Fibroblast of skin of right biceps (primary cell): ENCODE measurements at places on chromosomes 5 and 9.

GRCh38 chr9:107782381-107782780 is 292.8 kb upstream of the KLF4 start:
- DNase-seq: peak; percentile 70

DNA sequence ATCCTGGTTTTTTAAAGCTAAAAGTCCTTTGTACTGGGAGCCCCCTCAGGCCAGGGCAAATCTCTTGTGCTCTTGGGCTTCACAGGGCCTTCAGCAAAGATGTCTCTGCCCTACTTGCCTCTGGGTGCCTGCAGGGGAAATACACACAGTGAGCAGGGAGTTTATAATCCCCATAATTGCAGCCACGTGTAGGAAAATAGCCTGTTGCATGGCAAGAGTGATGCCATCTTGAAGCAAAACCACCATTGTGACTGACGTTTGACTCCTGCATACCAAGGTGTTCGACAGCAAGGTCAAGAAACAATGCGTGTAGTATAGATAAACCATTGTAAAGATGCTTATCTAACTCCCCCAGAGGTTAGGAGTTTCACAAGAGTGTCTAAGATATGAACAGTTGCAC is 11.4 kb upstream of the IL3 start:
- no peak for DNase-seq

GRCh38 chr5:6775571-6775970 is 62.3 kb downstream of the TENT4A start:
- no peak for DNase-seq

DNA sequence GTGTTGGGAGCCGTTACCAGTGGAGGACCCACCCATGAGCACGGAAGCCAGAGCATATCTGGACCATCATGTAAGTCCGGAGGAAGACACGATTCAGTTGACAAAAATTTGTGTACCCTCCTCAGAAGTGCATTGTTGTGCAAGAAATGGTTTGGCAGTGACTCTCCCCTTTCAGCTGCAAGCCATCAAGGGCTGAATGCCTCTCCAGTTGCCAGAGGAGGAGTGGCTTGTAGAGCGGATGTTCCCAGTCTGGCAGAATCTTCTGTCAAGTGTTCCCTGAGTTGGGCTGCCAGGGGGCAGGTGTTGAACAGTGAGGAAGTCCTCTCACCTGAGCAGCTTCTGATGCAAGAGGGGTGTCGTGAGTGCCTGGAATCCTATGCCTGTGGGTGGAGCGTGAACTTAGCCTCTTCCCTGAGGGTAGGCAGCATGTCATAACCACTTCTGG is 27.6 kb upstream of the CDKN2AIPNL start:
- DNase-seq: peak; percentile 93

GRCh38 chr9:115643948-115644727 is 509.5 kb upstream of the PAPPA start:
- no peak for DNase-seq

DNA sequence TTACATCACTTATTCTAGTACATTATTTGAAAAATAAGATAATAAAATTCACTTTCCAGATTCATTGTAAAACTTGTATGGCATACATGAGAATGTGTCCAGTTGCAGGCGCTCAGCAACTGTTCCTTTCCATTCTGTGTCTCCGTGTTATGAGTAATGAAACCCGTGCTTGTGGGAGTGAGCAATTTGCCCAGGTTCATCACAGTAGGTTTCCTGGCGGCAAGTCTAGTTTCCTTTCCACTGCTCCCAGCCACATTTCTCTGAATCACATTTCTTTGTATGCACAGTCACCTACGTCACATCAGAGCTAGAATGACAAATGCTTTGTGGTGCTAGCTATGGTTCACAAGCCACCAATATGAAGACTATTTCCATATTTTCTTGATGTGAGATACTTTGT is 39.9 kb downstream of the MOCS2 start:
- peak; percentile 88 for DNase-seq

- DNase-seq: no peak
These were observed 105.2 kb downstream of the SGCD start for GRCh38 chr5:156431956-156432829.

GRCh38 chr5:86557920-86558319 is 59.8 kb upstream of the COX7C start:
- DNase-seq: no peak

DNA sequence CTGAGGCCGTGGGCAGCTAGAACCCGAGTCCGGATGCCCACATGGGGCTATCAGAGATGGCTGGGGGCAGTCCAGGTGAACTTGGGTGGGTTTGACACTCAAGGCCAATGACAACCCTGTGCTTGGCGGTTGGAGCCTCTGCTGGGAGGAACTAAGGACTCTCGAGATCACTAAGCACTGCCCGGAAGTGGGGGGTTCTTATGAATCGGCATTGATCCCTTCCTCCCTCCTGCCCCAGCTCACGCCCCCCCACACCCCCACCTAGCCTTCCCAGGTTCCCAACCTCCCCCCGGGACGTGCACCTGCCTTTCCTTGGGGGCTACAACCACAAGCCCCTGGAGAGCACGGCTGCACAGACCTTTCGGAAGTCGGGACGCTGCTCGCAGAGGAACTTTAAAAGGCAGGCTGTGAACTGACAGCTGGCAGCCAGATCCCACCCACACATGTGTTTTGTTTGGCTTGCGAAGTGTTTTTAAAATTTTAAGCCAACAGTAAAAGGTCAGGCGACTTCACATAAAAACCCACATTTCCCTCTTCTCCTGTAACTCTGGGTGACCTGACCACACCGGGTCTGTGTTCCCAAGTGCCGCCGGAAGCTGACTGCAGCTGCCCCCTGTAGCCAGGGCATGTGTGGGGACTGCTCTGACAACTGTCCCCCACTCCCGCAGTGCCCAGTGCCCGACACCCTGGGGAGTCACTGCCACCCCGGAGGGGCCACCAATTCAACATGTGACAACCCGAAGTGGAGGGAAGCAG is 5.1 kb upstream of the RALGDS start:
- peak; percentile 29 for DNase-seq

DNA sequence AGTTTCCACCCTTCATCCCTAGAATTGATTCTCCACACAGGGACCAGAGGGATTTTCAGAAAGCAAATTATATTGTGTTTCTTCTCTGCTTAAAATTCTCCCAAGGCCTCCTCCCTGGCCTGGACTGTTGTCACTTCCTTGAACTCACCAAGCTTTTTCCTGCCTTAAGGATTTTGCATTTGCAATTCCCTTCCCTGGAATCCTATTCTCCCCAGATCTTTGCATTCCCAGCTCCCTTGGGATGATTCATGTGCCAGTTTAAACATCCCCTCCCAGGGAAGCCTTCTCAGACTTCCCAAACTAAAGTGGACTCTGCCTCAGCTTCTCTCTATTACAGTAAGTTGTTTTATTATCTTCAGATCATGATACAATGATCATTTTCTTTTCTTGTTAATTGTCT is 35.2 kb upstream of the PDE8B start:
- DNase-seq: peak; percentile 40

DNA sequence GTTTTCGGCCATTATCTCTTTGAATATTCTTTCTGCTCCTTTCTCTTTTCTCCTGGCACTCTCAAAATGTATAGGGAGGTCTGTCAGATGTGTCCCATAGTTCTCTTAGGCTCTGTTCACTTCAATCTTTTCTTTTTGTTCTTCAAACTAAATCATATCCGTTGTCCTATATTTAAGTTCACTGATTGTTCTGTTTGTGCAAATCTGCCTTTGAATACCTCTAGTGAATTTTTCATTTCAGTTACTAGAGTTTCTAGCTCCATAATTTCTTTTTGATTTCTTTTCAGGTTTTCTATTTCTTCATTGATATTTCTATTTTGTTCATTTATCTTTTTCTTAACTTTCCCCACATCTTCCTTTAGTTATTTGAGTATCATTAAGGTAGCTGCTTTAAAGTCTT is 65.4 kb downstream of the CERT1 start:
- no peak for DNase-seq

GRCh38 chr9:130905125-130905901 is 8.7 kb upstream of the QRFP start:
- DNase-seq: no peak

DNA sequence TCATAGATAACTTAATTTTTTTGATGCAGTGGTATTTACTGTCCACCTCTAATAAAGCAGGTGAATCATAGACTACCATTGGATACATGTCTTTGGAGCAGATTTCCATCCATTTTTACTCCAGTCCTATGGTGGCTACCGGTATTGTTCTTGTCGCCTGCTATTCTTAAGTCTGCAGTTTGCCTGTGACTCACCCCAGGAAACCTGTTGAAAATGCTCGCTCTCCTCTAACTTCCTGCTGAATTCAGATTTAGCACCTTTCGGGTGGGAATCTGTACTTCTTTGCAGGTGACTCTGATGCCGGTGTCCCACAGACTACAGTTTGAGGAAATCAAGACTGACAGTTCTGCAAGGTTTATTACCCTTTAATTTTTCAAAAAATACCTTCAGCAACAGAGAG is 58.8 kb upstream of the DHFR start:
- no peak for DNase-seq

- DNase-seq: no peak
These were observed 1858.4 kb downstream of the EFNA5 start for GRCh38 chr5:105812304-105812703.

- peak; percentile 22 for DNase-seq
These were observed 131.6 kb upstream of the NIPBL start for GRCh38 chr5:36744773-36745589.

DNA sequence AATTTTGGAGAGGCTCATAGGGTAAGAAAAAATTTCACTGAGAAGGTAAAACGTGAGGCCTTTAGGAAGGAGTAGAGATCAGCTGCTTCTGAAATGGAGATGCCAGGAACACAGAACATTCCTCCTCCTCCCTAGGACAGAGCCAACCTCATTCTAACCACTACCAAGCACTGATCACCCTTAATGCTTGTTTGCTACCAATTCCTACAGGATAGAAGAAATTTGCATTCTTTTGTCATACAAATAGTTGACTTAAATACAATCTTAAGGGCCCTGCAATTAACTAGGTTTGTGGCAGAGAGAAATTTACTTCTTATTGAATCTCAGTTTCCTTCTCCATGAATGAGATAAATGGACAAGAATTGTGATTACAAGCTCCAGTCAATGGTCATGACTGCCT is 780.2 kb upstream of the WWC1 start:
- no peak for DNase-seq

GRCh38 chr9:104795857-104796256 is 31.9 kb downstream of the NIPSNAP3B start:
- DNase-seq: no peak

GRCh38 chr9:73357607-73358006 is 205.9 kb downstream of the ANXA1 start:
- no peak for DNase-seq

GRCh38 chr9:26292943-26293342 is 599.7 kb downstream of the CAAP1 start:
- DNase-seq: peak; percentile 86

GRCh38 chr9:124198948-124199347 is 58.8 kb upstream of the NEK6 start:
- DNase-seq: no peak

DNA sequence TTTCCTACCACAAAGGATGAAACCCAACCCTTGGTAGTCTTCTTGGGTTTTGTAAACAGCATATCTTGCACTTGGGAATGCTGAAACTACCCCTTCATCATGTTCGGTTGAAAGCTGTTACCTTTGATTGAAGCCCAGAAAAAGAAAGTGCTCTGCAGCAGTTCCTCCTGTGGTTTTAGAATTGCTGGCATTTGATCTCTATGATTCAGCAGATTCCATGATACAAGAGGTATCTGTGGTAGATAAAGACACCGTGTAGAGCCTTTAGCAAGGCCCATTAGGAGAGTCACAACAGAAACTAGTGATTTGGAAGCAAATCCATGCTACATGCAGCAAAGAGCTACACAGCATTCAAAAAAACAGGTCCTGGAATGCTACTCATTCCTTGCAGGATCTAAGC is 557.0 kb downstream of the TLE1 start:
- DNase-seq: peak; percentile 57

GRCh38 chr5:69013481-69013880 is 80.3 kb upstream of the SLC30A5 start:
- no peak for DNase-seq

GRCh38 chr5:53073348-53073747 is 36.2 kb downstream of the MOCS2 start:
- no peak for DNase-seq

GRCh38 chr5:62343428-62343827 is 37.4 kb downstream of the KIF2A start:
- peak; percentile 9 for DNase-seq

GRCh38 chr5:81971111-81971711 is 612 bp upstream of the ATG10 start:
- DNase-seq: peak; percentile 11

- no peak for DNase-seq
These were observed 61.2 kb downstream of the TMEM232 start for GRCh38 chr5:110665184-110665726.

DNA sequence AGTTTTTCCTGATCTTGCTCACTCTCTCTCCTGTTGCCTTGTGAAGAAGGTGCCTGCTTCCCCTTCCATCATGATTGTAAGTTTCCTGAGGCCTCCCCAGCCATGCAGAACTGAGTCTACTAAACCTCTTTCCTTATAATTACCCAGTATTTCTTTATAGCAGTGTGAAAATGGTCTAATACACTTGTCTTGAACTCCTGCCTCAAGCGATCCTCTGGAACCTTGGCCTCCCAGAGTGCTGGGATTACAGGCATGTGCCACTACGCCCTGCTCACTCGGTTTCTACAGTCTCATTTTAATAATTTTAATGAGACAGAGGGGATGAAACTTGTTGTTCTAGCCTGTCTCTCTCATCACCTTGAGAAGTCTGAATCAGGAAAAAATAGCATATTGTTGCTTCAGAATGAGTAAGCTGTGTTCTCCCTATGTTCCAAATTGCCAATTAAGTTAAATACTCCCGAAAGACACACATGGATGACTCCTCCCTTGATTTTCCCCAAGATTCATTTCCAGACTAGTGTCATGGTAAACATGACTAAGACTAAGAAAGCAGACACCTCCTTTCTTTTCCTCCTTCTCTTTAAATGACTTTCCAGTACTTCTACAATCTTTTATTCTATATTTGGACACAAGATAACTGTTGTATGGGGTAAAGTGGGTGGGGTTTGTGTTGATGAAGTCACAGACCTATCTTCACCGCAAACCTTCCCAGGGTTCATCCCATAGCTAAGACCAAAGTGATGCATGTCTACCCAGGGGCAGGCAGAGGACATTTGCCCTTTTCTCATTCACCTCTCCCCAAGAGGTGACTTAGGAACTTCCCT is 7.8 kb upstream of the DNAJC18 start:
- peak; percentile 83 for DNase-seq

- DNase-seq: no peak
These were observed 8.9 kb downstream of the SRP19 start for GRCh38 chr5:112869948-112870347.

DNA sequence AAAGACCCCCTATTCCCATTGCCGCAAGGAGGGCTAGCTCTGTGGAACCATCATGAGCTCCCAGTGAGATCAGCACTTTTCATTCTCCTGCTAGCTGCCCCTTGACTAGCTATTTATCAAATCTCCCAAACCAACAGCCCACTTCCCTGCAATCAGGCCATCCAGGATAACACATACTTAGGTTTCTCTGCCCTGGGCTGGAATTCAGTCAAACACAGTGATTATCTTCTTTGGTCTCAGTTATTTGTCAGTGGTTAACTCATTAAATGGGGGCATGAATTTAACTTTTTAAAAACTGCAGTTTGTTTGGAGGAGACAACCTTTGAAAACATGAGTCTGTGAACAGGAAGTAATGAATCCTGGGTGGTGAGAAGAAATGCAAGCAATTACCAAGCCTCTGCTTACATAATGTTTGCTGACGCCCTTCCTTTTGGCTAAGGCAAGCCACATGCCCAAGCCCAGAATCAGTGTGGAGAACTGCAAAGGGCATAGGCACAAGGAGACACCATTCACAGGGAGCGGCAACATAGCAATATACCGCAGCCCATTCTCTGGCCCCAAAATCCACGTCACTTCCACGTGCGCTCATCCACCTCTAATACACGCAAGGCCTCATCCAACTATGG is 275.0 kb downstream of the DRD1 start:
- no peak for DNase-seq

GRCh38 chr9:29969856-29970647 is 2396.8 kb upstream of the C9orf72 start:
- DNase-seq: no peak
